IMR-90 (cell line): ENCODE measurements at places on chromosomes 11 and 22. TPM values are rescaled to one million over a fixed set of nuclear protein-coding genes. Genes with fewer than 3 reads are reported as not detected.
A peak's percentile ranks its signal among the peaks of the same experiment; 100 is the strongest.

- no peak overlapping the region for H3K27ac ChIP-seq
- no peak overlapping the region for H3K4me3 ChIP-seq
- no peaks in the 10 kb centered on the region for H3K36me3 ChIP-seq
- no peaks in the 10 kb centered on the region for H3K4me1 ChIP-seq
Measured at GRCh38 chr22:49709464-49709863, 118.2 kb downstream of the BRD1 start.

- no peaks in the 10 kb centered on the region for H3K27me3 ChIP-seq
- DNase-seq, result peak; percentile 77
- H3K4me1 ChIP-seq, result peaks cover 11% of the 10 kb centered on the region
- H3K27ac ChIP-seq, result no peak overlapping the region
Measured at GRCh38 chr11:79173615-79174014, 267.2 kb downstream of the TENM4 start.

LRRC56 gene
- 0.28 and 0.36 TPM in 2 replicates for total RNA-seq

TRIM49 gene
- not detected in 2 replicates for total RNA-seq
